Naive thymus-derived CD8-positive, alpha-beta T cell (primary cell): ENCODE measurements at places on chromosomes 2 and 18.

GRCh38 chr18:30522288-30522929 lies 520.1 kb downstream of the DSC3 start:
- DNase-seq, result no peak
- H3K4me3 ChIP-seq, result no peak overlapping the region
- no peaks in the 10 kb centered on the region for H3K27me3 ChIP-seq
- H3K36me3 ChIP-seq, result no peaks in the 10 kb centered on the region
- no peaks in the 10 kb centered on the region for H3K4me1 ChIP-seq

GRCh38 chr2:147482111-147482895 lies 362.5 kb upstream of the ACVR2A start:
- no peaks in the 10 kb centered on the region for H3K27me3 ChIP-seq
- H3K4me3 ChIP-seq, result no peak overlapping the region
- no peak for DNase-seq

GRCh38 chr2:216774620-216775019 lies 79.3 kb upstream of the IGFBP5 start:
- H3K27me3 ChIP-seq, result peaks cover 2% of the 10 kb centered on the region
- DNase-seq, result no peak
- H3K36me3 ChIP-seq, result no peaks in the 10 kb centered on the region
- H3K4me3 ChIP-seq, result no peak overlapping the region
- no peak overlapping the region for H3K27ac ChIP-seq

DNA sequence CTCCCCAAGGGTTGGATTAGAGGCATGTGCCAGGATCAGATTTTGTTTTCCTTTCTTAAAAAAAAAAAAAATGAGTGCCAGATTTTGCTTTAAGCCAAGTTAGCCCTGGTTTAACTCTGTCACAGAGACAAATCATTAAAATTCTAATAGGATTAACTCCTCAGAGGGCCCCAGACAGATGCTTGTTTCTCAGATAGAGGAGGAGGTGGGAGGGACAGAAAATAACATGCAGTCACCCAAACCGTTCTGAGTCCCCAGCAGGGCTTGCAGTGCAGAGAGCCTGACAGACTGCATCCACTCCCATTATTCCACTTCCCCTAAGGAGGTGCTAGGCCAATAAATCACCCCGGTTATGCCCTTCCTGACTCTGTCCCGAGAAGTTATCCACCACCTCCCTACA lies 6.3 kb upstream of the PROKR1 start:
- H3K4me1 ChIP-seq, result peaks cover 1% of the 10 kb centered on the region
- peaks cover 4% of the 10 kb centered on the region for H3K36me3 ChIP-seq
- DNase-seq, result no peak
- H3K27me3 ChIP-seq, result peaks cover 9% of the 10 kb centered on the region
- no peak overlapping the region for H3K27ac ChIP-seq

DNA sequence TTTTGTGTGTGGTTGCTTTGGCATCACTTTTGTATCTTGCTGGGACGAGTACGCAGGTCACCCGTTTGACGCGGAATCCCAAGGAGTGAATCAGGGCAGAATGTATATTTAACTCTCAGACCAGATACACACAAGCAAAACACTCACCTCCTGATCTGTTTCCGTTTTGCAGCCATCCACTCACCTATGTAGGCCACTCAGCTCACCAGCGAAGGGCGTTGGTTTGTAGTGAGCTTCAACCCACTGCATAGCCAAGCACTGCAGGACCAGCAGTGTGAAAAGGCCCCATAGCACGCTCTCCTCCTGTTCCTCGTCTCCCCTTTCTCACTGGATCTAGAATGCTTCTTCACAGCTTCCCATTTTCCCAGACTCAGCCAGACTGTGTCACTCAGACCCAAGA lies 58.3 kb downstream of the ZNF532 start:
- peaks cover 19% of the 10 kb centered on the region for H3K27me3 ChIP-seq
- no peak for DNase-seq
- no peak overlapping the region for H3K27ac ChIP-seq

DNA sequence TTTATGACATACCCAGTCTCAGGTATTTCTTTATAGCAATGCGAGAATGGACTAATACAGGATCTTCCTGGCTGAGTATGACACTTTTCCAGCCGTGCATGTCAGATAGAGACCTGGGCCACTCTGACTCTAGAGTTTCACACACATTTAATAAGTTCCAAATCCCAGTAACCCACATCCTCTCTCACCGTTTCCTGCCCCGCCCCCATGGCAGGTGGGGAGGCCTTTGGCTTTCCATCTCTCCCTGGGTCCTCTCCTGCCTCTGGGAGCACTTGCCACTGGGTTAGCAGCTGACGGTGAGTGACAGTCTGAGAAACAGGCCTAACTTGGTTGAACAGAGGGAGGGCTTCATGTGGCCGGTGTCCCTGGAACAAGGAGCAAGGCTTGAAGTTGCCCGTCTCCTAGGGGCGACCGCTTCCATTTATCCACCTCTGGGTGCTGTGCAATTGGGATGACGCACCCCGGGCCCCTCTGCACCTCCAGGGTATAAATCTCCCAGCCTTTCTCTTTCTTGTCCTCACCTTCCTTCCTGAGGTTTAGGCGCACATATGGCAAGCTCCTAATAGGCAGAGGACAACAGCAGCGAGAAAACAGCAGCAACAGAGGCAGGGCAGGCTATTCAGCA lies 152.7 kb upstream of the HDAC4 start:
- H3K27me3 ChIP-seq, result peaks cover 4% of the 10 kb centered on the region
- H3K4me1 ChIP-seq, result peaks cover 16% of the 10 kb centered on the region
- H3K36me3 ChIP-seq, result no peaks in the 10 kb centered on the region
- H3K4me3 ChIP-seq, result no peak overlapping the region
- no peak for DNase-seq
- no peak overlapping the region for H3K27ac ChIP-seq

- no peaks in the 10 kb centered on the region for H3K27me3 ChIP-seq
- DNase-seq, result no peak
- no peak overlapping the region for H3K27ac ChIP-seq
- no peaks in the 10 kb centered on the region for H3K4me1 ChIP-seq
- H3K4me3 ChIP-seq, result no peak overlapping the region
Observed at GRCh38 chr2:209719034-209719433, 52.6 kb upstream of the UNC80 start.

DNA sequence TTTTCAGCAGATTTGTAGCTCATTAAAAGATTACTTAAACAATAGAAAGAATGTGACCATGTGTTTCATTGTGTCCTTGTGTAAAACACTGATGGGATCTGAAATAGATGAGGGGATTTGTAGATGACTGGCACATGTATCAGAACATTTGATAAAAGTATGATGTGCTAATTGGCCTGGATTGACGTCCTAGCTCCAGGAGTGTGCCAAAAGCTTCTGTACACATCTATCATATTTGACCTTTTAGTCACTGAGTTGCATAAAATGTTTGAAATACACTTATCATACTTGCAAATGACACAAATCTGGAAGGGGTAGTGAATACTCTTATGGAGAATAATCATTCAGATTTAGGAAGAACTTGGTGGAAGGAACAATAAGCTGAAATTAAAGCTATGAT lies 778.5 kb downstream of the ERBB4 start:
- DNase-seq, result no peak
- H3K4me1 ChIP-seq, result no peaks in the 10 kb centered on the region
- H3K27ac ChIP-seq, result no peak overlapping the region
- no peak overlapping the region for H3K4me3 ChIP-seq
- no peaks in the 10 kb centered on the region for H3K36me3 ChIP-seq

DNA sequence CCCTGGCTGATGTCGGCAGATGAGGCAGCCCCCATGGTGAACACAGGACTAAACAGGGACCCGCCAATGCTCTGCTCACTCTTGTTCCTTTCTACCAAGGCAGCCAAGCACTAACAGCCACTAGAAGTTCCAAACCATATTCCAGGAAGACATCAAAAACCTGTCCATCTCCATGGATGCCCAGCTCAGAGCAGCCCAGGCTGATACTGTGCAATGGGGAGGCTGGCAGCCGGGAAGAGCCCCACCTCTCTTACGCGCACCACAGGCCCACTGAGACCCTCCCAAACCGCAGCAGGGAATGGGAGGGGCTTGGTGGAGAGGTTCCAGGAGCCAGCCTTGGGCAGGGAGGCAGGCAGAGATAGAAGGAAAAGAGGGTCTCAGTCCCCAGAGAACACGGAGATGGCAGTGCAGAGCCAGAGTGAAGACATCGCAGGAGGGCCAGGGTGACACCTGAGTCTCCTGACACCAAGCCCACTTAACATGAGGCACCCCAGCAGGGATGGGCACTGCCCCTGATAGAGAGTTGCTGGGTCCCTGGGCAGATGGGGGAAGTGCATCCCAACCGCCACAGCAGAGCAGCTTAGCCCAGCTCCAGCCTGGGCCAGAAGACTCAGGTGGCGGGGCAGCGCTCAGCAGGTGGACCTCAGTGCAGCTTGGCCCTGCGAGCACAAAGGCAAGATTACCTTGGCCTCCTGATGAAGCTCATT lies 3.4 kb downstream of the HS6ST1 start:
- H3K36me3 ChIP-seq, result peaks cover 2% of the 10 kb centered on the region
- no peak overlapping the region for H3K27ac ChIP-seq
- no peaks in the 10 kb centered on the region for H3K27me3 ChIP-seq

DNA sequence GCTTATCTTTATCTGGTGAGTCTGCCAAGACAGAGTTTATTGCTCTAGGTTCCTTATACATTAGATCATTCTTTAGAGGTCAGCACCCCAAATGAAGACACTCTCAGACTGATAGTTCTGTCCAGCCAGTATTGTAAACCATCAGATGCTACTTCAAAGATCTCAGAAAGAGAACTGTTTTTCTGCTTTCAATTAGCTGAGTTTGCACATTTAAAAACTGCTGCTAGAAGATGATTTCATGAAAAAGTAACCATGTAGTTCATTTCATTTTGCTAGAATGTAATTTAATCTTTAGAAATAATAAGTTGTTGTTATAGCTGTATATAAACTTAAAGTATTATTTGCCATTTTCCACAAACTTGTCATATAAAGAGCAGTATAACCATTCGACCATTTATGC lies 344.5 kb upstream of the ATP5MC3 start:
- no peak for DNase-seq
- H3K4me1 ChIP-seq, result no peaks in the 10 kb centered on the region
- H3K4me3 ChIP-seq, result no peak overlapping the region
- H3K27ac ChIP-seq, result no peak overlapping the region
- H3K27me3 ChIP-seq, result peaks cover 7% of the 10 kb centered on the region

GRCh38 chr18:31206787-31207381 lies 44.2 kb upstream of the DSC1 start:
- H3K4me1 ChIP-seq, result peaks cover 6% of the 10 kb centered on the region
- H3K27me3 ChIP-seq, result peaks cover 2% of the 10 kb centered on the region
- no peak overlapping the region for H3K27ac ChIP-seq
- no peak overlapping the region for H3K4me3 ChIP-seq
- DNase-seq, result no peak

DNA sequence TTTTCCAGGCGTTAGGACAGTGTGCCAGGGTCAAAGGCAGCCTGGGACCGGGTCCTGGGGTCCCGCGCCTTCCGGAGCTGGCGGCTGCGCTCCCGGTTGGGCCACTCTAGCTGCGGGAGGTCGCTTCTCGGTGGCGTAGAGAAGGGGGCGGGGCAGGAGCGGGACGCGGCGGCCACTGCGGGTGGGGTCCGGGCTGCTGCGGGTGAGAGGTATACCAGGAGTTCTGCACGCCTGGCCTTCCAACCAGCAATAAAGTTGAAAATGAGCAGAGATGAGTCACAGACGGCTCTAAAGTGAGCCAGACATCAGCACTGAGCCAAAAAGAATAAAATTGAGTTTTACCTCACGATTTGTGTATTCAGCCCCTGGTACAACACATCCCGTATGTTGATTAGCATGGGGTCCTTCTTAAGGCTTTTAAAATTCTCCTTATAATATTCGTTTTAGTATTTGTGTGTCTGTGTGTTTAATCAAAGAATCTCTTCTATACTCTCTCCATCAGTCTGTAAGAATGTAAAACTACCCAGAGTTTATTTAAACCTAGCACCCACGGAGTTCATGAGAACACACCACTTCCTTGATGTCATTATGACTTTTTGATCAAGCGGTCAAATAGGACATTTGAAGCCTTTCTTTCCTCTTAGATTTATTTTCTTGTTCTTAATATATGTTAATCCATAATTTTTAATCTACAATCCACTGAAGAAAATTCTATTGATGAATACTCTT lies at the start of gene C1GALT1C1L:
Gene C1GALT1C1L, minus strand, starts transcription at position 108 of the 729 bp plus-strand sequence. Its CDS starts 107 bp downstream, at position 1.
- no peak within 1 kb of the TSS for H3K27ac ChIP-seq
- peaks cover 21% of the 10 kb centered on the region for H3K27me3 ChIP-seq
- H3K4me1 ChIP-seq, result peaks cover 5% of the 10 kb centered on the region
- H3K4me3 ChIP-seq, result peak within 1 kb of the TSS; percentile 47
- no peak for DNase-seq
- H3K36me3 ChIP-seq, result peaks cover 2% of the 10 kb centered on the region

- peaks cover 61% of the 10 kb centered on the region for H3K36me3 ChIP-seq
- no peaks in the 10 kb centered on the region for H3K27me3 ChIP-seq
- peak overlapping the region; percentile 46 for H3K27ac ChIP-seq
- H3K4me3 ChIP-seq, result no peak overlapping the region
- DNase-seq, result no peak
Observed at GRCh38 chr2:240131296-240131695, 4.8 kb downstream of the COPS9 start.

DNA sequence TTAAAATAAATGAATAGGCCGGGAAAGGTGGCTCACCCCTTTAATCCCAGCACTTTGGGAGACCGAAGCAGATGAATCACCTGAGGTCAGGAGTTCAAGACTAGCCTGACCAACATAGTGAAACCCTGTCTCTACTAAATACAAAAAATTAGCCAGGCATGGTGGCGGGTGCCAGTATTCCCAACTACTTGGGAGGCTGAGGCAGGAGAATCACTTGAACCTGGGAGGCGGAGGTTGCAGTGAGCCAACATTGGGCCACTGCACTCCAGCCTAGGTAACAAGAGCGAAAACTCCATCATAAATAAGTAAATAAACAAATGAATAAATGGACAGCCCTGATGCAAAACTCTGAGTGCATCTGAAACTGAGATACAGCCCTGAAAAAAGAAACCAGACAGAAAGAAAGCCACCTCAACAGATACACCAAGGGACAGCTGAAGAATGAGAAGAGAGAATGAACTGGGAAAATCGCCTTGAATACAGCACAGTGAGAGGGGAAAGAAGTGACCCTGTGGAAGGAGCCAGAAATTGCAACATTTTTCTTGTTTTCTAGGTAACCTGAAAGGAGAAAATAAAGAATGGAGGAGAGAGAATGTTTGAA lies 64.4 kb downstream of the TRABD2A start:
- H3K36me3 ChIP-seq, result peaks cover 11% of the 10 kb centered on the region
- no peak for DNase-seq
- peak overlapping the region; percentile 46 for H3K27ac ChIP-seq
- peaks cover 76% of the 10 kb centered on the region for H3K4me1 ChIP-seq

DNA sequence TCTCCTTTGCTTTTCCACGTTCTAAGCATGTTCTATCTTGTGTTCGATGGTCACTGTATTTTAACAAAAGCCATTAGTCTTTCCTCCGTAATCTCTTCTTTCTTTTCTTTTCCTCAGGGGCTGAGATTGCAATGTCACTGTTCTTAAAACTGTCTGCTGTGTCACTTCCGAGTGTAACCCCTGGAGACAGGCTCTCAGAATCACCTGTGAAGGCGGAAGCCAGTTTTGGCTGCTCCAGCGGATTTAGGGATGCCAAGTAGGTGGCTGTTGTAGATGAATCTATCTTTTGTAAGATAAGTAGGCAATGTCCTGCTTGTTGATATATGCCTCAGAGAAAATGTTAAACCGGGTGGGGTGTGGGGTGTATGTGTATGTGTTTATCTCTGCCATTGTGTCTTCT lies 94.7 kb upstream of the L3MBTL4 start:
- no peak for DNase-seq
- no peaks in the 10 kb centered on the region for H3K36me3 ChIP-seq
- H3K27ac ChIP-seq, result no peak overlapping the region
